ENCODE measurements at places on chromosomes 12 and 14. TPM values are rescaled to one million over a fixed set of nuclear protein-coding genes. Genes with fewer than 3 reads are reported as not detected.

The CACNA2D4 gene
- total RNA-seq, result 4.0 TPM

The SLC8A3 gene
- 0.62 TPM for total RNA-seq

The CCT2 gene
- total RNA-seq, result 501 TPM

The SERPINA10 gene
- total RNA-seq, result not detected

The GSC gene
- total RNA-seq, result not detected

The SPTB gene
- total RNA-seq, result 0.31 TPM

- H3K36me3 ChIP-seq, result peaks cover 45% of the 10 kb centered on the region
- H3K4me3 ChIP-seq, result no peak overlapping the region
- no peaks in the 10 kb centered on the region for H3K27me3 ChIP-seq
- no peak overlapping the region for H3K27ac ChIP-seq
- no peak for DNase-seq
Measured at GRCh38 chr12:132660052-132660451, 27.1 kb downstream of the POLE start.

GRCh38 chr12:48336061-48336460 is 14.7 kb downstream of the ZNF641 start:
- DNase-seq, result no peak
- H3K27ac ChIP-seq, result no peak overlapping the region
- H3K27me3 ChIP-seq, result no peaks in the 10 kb centered on the region
- H3K36me3 ChIP-seq, result peaks cover 35% of the 10 kb centered on the region
- peaks cover 11% of the 10 kb centered on the region for H3K4me1 ChIP-seq
- no peak overlapping the region for H3K4me3 ChIP-seq

GRCh38 chr12:1920436-1920835 is 2.0 kb upstream of the CACNA2D4 start:
- H3K27ac ChIP-seq, result no peak overlapping the region
- no peak for DNase-seq
- no peaks in the 10 kb centered on the region for H3K36me3 ChIP-seq
- no peak overlapping the region for H3K4me3 ChIP-seq

GRCh38 chr12:57142121-57142520 is 5.3 kb downstream of the LRP1-AS start:
- no peak overlapping the region for H3K27ac ChIP-seq
- DNase-seq, result no peak
- H3K4me1 ChIP-seq, result peaks cover 8% of the 10 kb centered on the region
- no peaks in the 10 kb centered on the region for H3K27me3 ChIP-seq

- no peak for DNase-seq
- peaks cover 55% of the 10 kb centered on the region for H3K4me1 ChIP-seq
- peak overlapping the region; percentile 95 for H3K27ac ChIP-seq
- no peaks in the 10 kb centered on the region for H3K27me3 ChIP-seq
- no peak overlapping the region for H3K4me3 ChIP-seq
Measured at GRCh38 chr14:61551384-61551783, 143.9 kb upstream of the HIF1A start.

DNA sequence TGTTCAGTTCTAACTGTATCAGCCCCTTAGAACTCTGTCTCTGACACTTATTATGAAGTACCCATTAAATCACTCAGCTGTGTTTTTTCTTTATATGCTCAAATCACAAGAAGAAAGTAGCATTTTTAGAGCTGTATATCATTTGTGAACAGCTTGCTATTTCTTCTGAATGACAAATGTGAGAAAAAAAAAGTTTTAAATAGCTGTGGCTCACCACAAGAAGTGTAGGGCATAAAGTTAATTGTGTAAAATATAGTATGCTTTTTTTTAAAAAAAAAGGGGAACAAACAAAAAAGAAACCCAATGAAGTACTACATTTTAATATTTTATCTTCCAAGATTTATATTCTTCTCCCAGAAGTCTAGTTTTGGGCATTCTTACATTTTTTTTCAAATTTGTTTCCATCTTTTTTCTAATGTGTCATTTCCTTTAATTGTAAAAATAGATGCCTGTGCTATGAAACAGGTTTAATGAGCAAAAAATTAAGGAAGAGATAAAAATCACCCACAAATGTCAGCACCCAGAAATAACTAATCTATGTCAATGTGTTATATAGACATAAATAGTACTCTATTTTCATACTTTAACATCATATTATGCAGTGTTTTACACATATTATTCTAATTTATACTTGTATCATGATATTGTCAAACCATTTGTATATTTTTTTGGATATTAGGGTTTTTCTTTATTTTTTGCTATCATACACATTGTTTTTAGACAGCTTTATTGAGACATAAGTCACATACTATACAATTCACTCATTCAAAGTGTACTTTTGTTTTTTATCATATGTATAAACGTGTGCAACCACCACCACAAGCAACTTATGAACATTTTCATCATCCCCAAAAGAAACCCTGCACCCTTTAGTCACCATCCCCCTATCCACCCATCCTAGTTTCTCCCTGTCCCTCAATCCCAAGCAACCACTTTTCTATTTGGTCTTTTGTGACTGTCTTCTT is 22.4 kb upstream of the LRRK2 start:
- no peak for DNase-seq
- no peak overlapping the region for H3K4me3 ChIP-seq
- H3K4me1 ChIP-seq, result peaks cover 3% of the 10 kb centered on the region
- H3K27ac ChIP-seq, result no peak overlapping the region

DNA sequence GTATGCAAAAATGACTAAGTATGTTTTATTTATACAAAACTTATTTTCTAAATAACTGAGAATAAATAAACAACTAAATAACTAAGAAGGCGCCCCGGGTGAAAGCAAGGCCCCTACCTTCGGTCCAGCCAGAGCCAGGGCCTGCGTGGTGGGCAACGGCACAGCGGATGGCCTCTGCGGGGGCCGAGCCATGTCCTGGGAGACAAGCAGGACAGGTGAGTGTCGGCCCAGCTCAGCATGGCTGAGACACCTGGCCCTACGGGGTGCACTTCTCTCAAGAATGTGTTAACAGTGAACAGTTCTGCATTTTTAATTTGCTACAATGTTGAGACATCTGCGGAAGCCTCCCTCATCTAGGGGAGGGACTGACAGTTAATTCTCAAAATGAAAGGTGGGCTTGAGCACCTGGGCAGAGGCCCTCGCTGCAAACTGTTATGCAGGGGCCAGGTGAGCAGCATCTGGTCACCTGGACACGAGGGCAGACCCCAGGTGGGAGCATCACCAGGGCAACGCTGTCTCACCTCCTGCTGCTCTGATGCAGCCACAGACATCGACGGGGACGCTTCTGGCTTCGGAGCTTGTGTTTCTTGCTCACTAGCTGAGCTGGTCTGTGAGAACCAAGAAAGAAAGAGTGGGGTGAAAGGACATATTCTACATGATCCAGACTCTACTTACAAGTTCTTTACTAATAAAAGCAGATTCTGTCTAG is 31.8 kb downstream of the AMN start:
- H3K27me3 ChIP-seq, result no peaks in the 10 kb centered on the region
- DNase-seq, result no peak
- no peak overlapping the region for H3K27ac ChIP-seq
- H3K36me3 ChIP-seq, result no peaks in the 10 kb centered on the region

- no peak overlapping the region for H3K4me3 ChIP-seq
- H3K36me3 ChIP-seq, result no peaks in the 10 kb centered on the region
- H3K4me1 ChIP-seq, result no peaks in the 10 kb centered on the region
- H3K27ac ChIP-seq, result no peak overlapping the region
- H3K27me3 ChIP-seq, result no peaks in the 10 kb centered on the region
Measured at GRCh38 chr12:5584412-5585175, 152.7 kb downstream of the NTF3 start.

DNA sequence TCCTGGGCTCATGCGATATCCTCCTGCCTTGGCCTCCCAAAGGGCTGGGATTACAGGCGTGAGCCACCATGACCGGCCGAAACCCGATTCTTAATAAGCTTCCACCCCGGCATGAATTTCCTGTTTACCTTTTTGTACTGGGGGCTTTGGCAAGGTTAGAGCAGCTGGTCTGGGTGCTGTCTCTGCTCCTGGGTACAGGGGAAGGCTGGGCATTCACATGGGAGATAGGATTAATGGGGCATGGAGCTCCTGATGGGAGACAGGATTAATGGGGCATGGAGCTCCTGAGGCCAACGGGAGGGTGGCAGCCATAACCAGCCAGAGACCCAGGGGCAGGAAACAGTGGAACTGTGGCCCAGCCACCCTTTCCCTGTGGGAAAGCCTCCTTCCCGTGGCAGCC is 69.5 kb upstream of the DICER1 start:
- H3K27me3 ChIP-seq, result no peaks in the 10 kb centered on the region
- no peaks in the 10 kb centered on the region for H3K36me3 ChIP-seq
- no peak overlapping the region for H3K4me3 ChIP-seq
- H3K4me1 ChIP-seq, result no peaks in the 10 kb centered on the region
- H3K27ac ChIP-seq, result no peak overlapping the region

- H3K4me3 ChIP-seq, result no peak overlapping the region
- no peak for DNase-seq
- no peaks in the 10 kb centered on the region for H3K27me3 ChIP-seq
- H3K4me1 ChIP-seq, result no peaks in the 10 kb centered on the region
- no peak overlapping the region for H3K27ac ChIP-seq
- H3K36me3 ChIP-seq, result no peaks in the 10 kb centered on the region
Measured at GRCh38 chr12:74847169-74847568, 309.5 kb downstream of the ATXN7L3B start.

DNA sequence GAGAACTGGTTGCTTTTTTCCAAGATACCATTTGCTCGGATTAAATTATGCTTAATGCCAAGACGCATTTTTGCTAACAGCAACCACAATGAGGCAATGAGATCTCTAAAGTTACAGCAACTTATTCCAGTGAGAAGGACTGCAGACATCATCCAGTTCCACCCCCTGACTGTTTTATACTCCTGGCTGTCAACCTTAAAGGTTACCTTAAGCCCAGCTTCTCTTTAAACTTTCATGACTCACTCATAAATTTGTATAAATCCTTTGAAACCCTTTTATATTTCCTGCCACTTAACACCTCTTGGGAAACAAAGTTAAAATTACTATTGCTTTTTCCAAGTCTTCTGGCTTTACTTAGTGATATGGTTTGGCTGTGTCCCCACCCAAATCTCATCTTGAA is 80.2 kb downstream of the TMTC1 start:
- H3K4me1 ChIP-seq, result no peaks in the 10 kb centered on the region
- no peak for DNase-seq
- no peaks in the 10 kb centered on the region for H3K36me3 ChIP-seq

GRCh38 chr12:11902525-11902875 is 168.2 kb upstream of the BCL2L14 start:
- peaks cover 35% of the 10 kb centered on the region for H3K4me1 ChIP-seq
- peaks cover 9% of the 10 kb centered on the region for H3K36me3 ChIP-seq
- peaks cover 6% of the 10 kb centered on the region for H3K27me3 ChIP-seq
- H3K4me3 ChIP-seq, result no peak overlapping the region

GRCh38 chr12:70355972-70356371 is 10.1 kb upstream of the KCNMB4 start:
- no peaks in the 10 kb centered on the region for H3K27me3 ChIP-seq
- DNase-seq, result no peak

GRCh38 chr12:2492236-2492635 is 302.5 kb upstream of the FKBP4 start:
- H3K36me3 ChIP-seq, result no peaks in the 10 kb centered on the region
- peaks cover 18% of the 10 kb centered on the region for H3K27me3 ChIP-seq
- H3K4me3 ChIP-seq, result no peak overlapping the region
- DNase-seq, result no peak
- H3K4me1 ChIP-seq, result no peaks in the 10 kb centered on the region

GRCh38 chr12:83468988-83469908 is 782.5 kb downstream of the TMTC2 start:
- H3K27me3 ChIP-seq, result no peaks in the 10 kb centered on the region
- DNase-seq, result no peak
- H3K4me3 ChIP-seq, result no peak overlapping the region
- no peak overlapping the region for H3K27ac ChIP-seq
- H3K36me3 ChIP-seq, result no peaks in the 10 kb centered on the region

GRCh38 chr14:87325741-87326140 is 667.2 kb downstream of the GALC start:
- H3K36me3 ChIP-seq, result no peaks in the 10 kb centered on the region
- H3K27ac ChIP-seq, result no peak overlapping the region
- no peak for DNase-seq
- no peaks in the 10 kb centered on the region for H3K27me3 ChIP-seq

GRCh38 chr12:126537961-126538530 is 1472.8 kb downstream of the AACS start:
- H3K27ac ChIP-seq, result no peak overlapping the region
- DNase-seq, result no peak
- H3K4me3 ChIP-seq, result no peak overlapping the region
- no peaks in the 10 kb centered on the region for H3K4me1 ChIP-seq
- no peaks in the 10 kb centered on the region for H3K27me3 ChIP-seq

GRCh38 chr12:110084314-110085015 is 36.1 kb upstream of the C12orf76 start:
- no peaks in the 10 kb centered on the region for H3K27me3 ChIP-seq
- no peak overlapping the region for H3K27ac ChIP-seq
- no peak for DNase-seq
- H3K36me3 ChIP-seq, result peaks cover 3% of the 10 kb centered on the region
- no peak overlapping the region for H3K4me3 ChIP-seq
- peaks cover 4% of the 10 kb centered on the region for H3K4me1 ChIP-seq

DNA sequence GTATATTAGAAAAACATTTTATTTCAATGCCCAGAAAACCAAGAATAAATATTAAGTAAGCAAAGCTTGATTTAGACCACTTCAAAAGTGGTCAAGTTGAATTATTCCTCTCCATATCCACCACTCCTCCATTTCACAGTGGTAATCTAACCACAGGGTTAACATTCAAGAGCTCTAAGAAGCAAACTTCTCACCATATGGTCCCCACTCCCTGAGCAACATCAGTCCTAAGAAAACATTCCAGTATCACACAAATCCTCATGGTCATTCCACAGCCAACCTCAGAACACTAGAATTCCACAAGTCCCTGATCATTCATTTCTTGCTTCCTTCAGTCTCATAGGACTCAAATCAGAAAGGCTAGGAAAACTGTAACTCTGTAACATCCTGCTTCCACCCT is 47.9 kb downstream of the ST8SIA1 start:
- H3K27me3 ChIP-seq, result peaks cover 6% of the 10 kb centered on the region
- no peak overlapping the region for H3K27ac ChIP-seq
- H3K4me1 ChIP-seq, result peaks cover 12% of the 10 kb centered on the region
- no peaks in the 10 kb centered on the region for H3K36me3 ChIP-seq
- H3K4me3 ChIP-seq, result no peak overlapping the region

- no peak overlapping the region for H3K4me3 ChIP-seq
- no peak overlapping the region for H3K27ac ChIP-seq
- H3K36me3 ChIP-seq, result peaks cover 17% of the 10 kb centered on the region
Measured at GRCh38 chr12:45418520-45418919, 202.6 kb downstream of the ANO6 start.

All from activated naive CD8-positive, alpha-beta T cell treated with anti-CD3 and anti-CD28 coated beads for 36 hours (primary cell).